Stimulated activated naive CD8-positive, alpha-beta T cell treated with anti-CD3 and anti-CD28 coated beads, Interleukin-15, amount 100 ng/mL, for 72 hours (primary cell): ENCODE measurements at places on chromosomes 3 and 15.

- no peak for DNase-seq
Measured at GRCh38 chr3:70564552-70564951, 252.1 kb upstream of the MDFIC2 start.

- DNase-seq: no peak
Measured at GRCh38 chr15:63166219-63166618, 8.9 kb upstream of the RPS27L start.

DNA sequence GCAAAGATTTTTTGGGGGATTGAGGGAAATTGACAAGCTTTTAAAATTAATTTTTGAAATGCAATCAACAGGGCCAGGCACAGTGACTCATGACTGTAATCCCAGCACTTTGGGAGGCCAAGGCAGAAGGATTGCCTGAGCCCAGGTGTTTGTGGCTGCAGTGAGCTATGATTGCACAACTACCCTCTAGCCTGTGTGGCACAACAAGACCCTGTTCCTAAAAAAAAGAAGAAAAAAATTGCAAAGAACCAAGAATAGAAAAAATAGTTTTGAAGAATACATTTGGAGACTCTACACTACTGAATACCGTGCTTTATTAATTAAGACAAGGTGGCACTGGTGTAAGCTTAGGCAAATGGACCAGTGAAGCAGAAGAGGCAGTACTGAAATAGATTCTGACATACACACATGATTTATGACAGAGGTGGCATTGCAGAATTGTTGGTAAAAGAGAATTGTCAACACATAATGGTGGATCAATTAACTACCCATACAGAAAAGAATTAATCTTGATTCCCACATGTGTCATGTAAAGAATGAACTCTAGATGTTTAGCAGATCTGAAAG is 443.3 kb upstream of the ATP11B start:
- no peak for DNase-seq

DNA sequence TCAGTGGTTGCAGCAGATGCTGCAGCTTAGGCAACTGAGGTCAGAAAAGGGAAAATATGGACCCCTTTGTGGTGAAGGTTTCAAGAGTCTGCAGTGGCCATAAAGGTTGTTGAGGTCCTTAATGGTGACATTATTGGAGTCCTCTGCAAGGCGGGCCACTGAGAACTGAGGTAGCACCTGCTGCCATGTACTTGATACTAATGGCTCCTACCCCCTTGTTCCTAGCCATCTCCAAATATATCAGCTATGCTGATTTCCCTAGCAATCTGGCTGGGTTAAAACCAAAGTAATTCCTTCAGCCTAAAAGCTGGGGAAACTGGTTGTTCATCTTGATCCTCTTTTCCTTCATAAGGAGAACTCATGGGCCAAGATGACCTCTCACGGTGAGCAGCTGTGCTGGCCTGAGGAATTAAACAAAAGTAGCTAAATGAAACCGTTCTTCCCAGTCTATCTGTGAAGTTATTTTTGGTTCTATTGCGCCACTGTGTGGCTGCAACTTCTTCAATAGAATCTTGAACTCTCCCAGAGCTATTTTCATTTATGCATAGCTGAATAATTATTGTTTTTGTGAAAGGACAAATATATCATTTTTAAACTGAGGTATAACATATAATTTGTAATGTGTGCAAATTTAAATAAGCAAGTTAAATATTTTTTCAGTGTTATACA is 76.1 kb upstream of the PLSCR4 start:
- DNase-seq: no peak

- peak; percentile 22 for DNase-seq
Measured at GRCh38 chr3:127822682-127823425, 539 bp upstream of the MGLL start.

- DNase-seq: no peak
Measured at GRCh38 chr15:73996267-73996666, 1.8 kb downstream of the PML start.

GRCh38 chr3:13654330-13655060 is 105.6 kb downstream of the FBLN2 start:
- peak; percentile 54 for DNase-seq

DNA sequence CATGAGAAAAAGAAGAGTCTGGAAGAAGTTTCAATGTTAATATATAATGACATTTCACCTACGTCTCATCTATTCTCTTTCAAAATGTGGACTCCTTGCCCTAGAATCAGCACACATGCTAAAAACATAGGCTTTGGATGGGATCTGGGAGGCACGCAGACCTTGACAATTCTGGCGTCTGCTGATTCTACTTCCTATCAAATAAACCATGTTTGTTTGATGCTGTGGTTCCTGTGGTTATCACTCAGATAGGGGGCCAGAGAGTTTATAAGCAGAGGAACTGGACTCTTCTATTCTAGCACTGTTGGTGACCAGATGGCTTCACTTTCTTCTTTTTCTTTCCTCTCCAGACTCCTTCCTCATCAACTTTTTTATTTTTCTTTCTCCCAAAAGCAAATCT is 336.8 kb downstream of the DIPK2A start:
- DNase-seq: no peak

DNA sequence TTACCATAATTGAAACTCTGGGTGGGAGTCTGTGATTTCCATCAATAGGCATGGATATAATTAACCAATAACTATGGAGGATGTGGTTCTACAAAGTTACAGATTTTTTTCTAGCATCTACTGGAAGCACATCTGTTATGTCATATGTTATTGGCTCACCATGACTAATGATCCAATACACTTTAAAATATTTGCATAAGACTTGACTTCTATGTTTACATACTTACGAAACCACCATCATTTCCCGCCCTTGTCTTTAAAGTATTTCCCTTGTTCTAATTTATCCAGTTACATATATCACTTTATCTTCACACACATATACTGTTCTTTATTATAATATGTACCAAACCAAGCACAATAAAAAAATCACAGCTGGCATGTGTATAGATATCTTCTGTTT is 380.3 kb upstream of the CBLB start:
- no peak for DNase-seq
